Stimulated activated CD4-positive, alpha-beta T cell treated with anti-CD3 and anti-CD28 coated beads, Interleukin-4, amount 100 ng/mL, for 48 hours (primary cell): ENCODE measurements at places on chromosomes 6 and 20.

GRCh38 chr20:11101243-11101642, 427.4 kb upstream of the JAG1 start:
- no peak for DNase-seq

GRCh38 chr6:137853569-137854213, 13.4 kb upstream of the TNFAIP3 start:
- no peak for DNase-seq

DNA sequence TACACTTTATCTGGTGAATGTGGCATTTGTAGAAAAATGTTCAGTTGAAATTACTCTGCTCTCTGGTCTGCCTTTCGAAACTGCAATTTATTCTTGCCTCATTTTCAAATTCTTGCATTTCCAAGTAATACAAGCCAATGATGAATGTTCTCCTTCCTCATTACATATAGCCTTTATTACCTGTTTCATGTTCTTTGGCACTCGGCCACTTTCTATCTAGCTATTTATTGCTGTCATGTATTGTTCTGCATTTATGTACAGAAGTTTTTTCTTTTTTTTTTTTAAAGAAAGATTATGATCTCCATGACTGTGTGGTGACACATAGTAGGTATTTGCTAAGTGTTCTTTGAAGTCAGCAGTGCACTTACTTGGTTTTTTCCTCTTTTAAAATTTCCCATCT, 261.4 kb downstream of the ZFAND3 start:
- DNase-seq, result no peak

DNA sequence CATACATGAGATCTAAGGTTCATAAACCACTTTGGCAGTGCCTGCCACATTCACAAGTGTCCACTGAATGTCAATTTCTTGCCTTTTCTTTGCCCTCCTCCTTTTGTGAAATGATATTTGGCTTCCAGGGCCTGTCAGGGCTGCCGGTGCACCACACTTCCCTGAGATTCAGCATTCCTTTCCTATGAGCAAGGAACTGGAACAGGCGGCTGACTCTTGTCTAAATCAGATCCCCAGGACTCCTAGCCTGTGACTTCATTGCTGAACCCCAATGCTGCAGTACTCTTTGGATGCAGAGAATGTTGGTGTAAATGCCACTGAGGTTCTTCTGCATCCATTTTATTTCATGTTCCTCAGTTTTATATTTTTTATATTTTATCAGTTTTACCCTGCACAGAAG, 172.2 kb downstream of the ARID1B start:
- no peak for DNase-seq

GRCh38 chr20:8020314-8021079, 936 bp upstream of the TMX4 start:
- DNase-seq, result no peak

DNA sequence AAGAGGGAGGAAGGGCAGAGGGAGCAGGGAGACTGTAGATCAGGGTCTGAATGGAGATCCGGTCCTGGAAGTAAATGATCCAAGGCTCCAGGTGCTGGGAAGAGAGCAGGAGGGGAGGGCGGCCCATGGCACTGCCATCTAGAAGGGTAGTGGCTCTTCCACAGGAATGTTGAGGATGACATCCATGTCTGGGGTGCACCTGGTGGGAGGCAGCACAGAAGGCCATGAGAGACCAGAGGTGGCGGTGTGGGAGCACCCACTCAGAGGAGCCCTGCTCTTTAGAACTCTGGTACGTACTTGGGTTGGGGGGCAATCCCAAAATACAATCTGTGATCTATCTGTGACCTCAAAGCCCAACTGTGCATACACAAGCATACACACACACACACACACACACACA, 13.5 kb downstream of the DEFB132 start:
- no peak for DNase-seq

DNA sequence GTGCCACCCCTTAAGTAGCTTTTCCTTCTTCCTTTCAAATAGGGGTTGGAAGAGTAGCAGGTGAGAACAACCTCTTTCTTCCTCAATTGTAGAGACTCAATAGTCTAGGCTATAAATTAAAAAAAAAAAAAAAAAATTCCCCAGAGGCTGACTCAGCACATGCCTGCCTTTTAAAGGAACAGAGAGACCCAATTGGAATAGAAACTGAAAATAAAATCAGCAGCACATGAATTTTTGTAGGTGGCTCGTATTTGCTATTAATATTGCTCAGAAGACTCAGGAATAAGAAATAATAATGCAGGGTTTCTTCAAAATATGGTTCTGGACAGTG, 19.3 kb downstream of the TOP1 start:
- DNase-seq, result no peak

GRCh38 chr6:169886631-169887227, 135.3 kb downstream of the ERMARD start:
- no peak for DNase-seq

- no peak for DNase-seq
Measured at GRCh38 chr20:478949-479429, 16.7 kb upstream of the TBC1D20 start.

DNA sequence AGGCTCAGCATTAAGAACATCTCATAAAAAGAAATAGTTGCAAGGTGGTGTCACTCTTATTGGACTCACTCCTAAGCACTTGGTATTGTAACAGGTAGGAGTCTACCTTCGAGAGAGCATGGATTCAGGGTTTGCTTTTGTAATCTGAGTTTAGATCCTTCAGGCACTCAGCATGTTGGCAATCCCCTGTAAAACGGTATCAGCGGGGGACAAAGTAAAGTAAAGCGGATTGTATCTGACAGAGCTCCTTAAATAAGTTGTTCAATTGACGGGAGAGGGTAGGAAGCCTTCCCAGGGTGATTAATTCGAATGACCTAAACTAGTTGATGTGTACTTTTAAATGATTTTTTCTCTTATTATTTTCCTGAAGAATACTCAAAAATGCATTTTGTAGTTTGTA, 869.8 kb upstream of the EPHA7 start:
- DNase-seq, result no peak

DNA sequence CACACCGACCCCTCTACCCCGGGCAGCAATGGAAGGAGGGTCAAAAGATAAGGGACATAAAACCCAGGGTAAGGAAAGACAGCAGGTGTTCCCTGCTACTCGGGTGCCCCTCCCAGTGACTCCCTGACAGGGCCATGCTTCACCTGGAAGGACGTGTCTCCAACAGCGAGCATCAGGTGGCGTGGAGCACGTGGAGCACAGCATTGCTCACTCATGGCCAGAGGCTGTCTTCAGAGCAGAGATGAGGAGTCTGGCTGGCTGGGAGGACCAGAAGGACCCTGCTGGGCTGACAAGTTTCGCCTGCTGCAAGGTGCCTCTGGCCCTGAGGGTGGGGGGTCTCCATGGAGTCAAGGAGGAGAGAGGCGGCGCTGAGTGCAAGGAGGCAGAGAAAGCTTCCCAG, 15.3 kb upstream of the CDH22 start:
- DNase-seq, result no peak

- no peak for DNase-seq
Measured at GRCh38 chr6:128403618-128404444, 116.6 kb downstream of the PTPRK start.

DNA sequence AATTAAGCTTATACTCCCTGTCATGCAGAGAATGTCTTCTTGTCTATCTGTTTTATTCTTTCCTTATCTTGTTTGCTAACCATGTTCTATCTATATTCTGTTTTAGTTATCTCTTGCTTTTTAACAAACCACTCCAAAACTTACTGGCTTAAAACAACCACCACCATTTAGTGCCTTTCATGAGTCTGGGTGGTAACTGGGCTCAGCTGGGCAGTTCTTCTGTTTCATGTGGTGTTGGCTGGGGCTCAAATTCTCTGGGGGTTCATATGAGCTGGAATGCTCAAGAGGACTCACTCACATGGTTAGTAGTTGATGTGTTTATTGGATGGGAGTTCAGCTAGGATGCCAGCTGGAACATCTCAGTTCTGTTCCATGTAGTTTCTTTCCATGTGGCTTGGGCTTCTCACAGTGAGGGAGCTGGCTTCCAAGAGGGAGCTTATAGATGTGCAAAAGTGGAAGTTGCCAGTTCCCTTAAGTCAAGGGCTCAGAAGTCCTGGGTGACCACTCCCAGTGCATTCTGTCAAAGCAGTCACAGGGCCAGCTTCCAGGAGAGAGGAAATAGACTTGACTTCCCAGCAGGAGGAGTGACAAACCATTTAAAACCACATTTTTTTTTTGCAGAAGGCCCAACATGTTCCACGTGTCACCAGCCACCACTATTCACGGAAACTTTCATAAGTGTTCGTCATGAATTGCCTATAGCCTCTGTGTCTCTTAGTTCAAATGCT, 70.4 kb downstream of the PLCB4 start:
- no peak for DNase-seq

DNA sequence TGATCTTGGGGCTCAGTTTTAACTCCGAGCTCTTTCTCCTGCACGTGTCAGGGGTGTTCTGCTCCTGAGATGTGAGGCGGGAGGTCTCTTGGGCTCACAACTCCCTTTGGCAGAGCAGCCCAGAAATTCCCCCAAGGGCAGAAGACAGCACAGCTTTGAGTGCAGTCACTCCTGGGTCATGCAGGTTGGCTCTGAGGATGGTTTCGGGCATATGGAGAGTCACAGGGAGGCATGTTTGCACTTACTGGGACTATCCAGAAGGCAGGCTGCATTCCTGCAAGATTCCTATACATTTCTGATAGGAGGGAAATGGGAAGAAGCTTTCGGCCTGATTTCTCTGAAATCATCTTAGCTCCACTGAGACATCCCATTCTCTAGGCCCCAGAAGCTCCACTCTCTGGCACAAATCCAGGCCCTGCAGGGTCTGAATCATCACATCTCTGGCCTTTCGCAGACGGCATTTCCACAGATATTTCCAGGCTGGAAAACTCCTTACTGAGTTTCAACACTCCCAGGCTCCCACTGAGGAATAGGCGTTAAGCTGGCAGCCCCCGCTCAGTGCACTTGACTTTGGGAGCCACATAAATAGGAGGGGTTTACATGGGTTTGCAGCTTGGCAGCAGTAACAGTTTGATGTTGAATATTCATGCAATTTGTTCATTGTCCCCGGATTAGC, 39.7 kb downstream of the AGPAT4 start:
- DNase-seq, result no peak

- no peak for DNase-seq
Measured at GRCh38 chr20:40771848-40772511, 82.9 kb upstream of the MAFB start.

DNA sequence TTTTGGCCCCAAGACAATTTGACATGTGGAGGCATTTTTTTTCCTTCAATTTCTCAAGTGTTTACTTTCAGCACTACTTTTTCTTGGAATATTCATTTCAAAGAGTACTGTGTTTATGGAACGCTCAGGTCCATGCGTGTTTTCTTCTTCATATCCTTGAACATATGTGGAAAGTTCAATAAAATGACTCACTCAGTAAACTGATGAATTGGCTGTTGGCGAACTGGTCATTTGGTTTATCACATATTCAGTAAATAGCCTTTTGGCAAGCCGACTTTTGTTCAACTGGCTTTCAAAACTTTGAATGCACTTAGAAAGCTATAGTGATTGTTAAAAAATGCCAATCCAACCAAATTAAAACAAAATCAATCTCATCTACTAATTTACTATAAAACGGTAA, 964.6 kb upstream of the SLC35B3 start:
- no peak for DNase-seq

GRCh38 chr6:30730601-30731435, 10.7 kb downstream of the TUBB start:
- peak; percentile 80 for DNase-seq

- no peak for DNase-seq
Measured at GRCh38 chr20:55095745-55096400, 620.5 kb downstream of the DOK5 start.

GRCh38 chr6:52124126-52125121, 37.0 kb upstream of the PKHD1 start:
- no peak for DNase-seq

- no peak for DNase-seq
Measured at GRCh38 chr20:60249436-60249835, 291.2 kb downstream of the CDH26 start.

DNA sequence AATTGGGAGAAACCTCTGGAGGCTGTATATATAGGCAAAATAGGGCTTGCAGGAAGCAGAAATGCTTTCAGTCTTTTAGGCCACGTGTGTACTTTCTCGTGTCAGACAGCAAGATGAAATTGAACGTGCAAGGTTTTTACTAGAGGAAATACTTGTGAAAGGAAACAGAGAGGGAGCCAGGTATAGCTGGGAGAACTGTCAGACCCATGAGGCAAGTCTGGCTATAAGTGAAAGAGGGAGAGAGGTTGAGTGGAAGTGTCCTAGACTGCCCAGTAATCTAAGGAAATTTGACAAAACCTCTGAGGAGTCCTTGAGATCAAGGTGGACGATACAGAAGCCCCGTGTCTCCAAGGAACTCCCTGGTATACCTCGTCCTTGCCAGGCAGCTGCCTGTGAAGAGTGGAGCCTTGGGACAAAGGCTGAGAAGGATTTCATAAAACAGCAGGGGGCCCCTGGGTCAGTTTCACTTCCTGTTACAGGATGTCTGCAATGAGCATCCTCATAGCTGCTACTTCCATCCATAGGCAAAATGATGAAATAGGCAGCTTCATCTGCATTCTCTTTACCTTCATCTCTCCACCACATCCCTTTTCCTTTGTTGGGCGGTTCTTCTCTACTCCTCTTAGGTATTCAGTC, 114.4 kb upstream of the MAP3K7 start:
- no peak for DNase-seq

- no peak for DNase-seq
Measured at GRCh38 chr20:40991181-40991889, 37.3 kb upstream of the TOP1 start.

DNA sequence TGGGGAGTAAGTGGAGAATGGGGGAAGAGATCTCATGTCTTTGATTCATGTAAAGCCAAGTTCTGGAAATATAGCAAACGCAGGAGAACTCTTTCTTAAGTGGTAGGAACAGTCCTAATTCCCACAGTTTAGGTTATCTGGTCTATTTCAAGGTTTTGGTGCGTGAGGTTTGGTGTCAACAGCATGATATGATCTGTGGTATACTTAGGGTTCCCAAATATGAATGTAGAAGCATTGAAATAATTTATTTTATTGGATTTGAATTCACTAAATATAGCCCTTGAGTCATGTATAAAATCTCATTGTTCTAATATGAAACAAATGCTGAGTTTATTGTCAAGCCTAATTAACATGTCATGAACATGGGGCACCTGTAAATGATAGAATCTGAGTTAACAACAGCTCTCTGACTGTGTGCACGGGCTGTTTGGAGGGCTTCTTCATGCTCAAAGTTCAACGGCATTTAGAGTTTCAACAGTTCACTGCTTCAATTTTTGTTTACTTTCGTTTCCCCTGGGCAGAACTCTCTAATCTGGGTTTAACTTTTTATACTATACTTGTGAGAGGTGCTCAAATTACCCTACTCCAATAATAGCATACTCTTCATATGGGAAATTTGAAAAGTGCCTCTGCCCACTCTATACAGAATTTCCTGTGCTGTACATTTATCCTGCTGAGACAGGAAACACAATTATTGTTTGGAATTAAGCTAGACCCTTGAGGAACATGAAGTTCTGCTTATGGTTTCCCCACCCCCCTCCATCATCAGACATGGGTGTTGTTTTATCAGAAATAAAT, 236.3 kb upstream of the ZNF217 start:
- no peak for DNase-seq

DNA sequence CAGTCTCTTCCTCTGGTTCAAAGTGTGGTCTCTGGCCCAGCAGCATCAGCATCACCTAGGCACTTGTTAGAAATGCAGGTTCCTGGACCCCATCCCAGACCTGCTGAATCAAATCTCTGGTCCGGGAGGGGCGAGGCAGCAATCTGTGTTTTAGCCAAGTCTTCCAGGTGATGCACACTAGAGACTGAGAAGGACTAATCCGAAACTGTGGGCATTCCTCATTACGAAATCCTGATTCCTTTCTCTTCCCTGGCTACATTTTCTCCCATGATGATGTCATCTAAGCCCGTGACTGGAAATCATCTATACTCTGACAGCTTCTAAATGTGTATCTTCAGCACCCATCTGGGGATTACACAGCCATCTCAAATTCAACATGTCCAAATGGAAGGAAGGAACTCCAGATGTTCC, 39.7 kb upstream of the PRND start:
- DNase-seq, result no peak
